Stimulated activated effector memory CD8-positive, alpha-beta T cell treated with anti-CD3 and anti-CD28 coated beads, Interleukin-12 subunit alpha, Interleukin-12 subunit beta, amount 100 ng/mL, for 72 hours (primary cell): ENCODE measurements at places on chromosomes 1 and 21.

GRCh38 chr1:220873868-220874655, 5.2 kb upstream of the HLX start:
- DNase-seq = no peak

DNA sequence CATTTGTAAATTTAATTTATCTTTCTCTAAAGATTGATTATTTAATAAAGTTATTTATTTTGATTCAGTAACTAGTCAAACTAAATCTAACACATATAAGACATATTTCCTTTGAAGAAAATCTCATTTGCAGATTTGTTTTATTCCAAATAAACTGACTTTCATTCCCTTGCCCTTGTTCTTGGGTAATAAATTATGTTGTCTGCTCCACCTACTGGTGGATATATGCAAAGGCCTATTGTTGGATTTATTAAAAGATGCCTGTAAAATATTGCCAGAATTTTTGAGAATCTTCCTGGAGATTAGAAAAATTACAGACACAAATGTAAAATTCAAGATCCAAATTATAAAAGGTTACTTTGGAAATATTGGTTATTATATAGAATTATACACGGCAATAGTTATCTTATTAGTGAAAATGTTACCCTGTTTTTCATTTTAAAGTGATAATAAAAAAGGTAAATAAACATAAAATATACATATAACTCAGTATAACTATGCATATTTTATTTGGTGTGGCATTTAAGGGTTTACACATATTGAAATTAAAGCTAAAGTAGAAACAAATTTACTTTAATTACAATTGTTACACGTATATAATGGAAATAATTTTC, 116.1 kb downstream of the SPATA17 start:
- no peak for DNase-seq

GRCh38 chr1:47532921-47533792, 95.3 kb downstream of the FOXD2 start:
- DNase-seq = no peak

GRCh38 chr1:22231995-22232690, 89.2 kb upstream of the WNT4 start:
- DNase-seq = no peak

- DNase-seq = no peak
These were observed 502.2 kb upstream of the PRMT6 start for GRCh38 chr1:106554294-106554693.

DNA sequence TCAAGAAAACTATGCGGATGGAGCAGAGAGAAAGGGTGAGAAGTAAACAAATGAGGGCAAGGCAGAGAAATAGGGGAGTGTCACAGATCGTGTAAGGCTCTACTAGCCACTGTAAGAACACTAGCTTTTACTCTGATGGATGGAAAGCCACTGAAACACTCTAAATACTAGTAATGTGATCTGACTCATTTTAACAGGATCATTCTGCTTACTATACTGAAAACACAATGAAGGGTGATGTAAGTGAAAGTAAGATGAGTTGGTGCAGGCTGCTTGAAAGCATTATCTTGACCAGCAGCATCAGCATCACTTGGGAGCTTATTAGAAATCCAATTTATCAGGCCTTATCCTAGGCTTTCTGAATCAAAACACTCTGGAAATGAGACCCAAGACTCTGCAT, 32.7 kb downstream of the TUT4 start:
- no peak for DNase-seq

DNA sequence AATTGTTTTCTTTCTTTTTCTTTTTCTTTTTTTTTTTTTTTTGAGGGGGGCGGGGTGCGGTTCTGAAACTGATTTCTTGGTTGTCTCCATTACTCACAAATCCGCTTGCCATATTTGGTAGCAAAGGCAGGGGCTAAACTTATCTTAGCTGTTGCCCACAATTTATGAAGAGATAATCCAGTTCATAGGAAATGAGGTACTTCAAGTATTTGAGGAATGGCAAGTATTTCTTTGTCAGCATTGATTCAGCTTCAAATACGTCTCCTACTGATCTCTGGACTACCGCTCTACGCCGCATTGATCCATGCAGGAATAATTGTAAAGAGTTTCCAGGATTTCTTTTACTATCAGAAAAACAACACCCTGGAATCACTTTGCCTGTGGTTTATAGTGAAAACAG, 289.2 kb upstream of the DPYD start:
- no peak for DNase-seq

GRCh38 chr1:159798893-159799292, 3.3 kb upstream of the FCRL6 start:
- DNase-seq = no peak

DNA sequence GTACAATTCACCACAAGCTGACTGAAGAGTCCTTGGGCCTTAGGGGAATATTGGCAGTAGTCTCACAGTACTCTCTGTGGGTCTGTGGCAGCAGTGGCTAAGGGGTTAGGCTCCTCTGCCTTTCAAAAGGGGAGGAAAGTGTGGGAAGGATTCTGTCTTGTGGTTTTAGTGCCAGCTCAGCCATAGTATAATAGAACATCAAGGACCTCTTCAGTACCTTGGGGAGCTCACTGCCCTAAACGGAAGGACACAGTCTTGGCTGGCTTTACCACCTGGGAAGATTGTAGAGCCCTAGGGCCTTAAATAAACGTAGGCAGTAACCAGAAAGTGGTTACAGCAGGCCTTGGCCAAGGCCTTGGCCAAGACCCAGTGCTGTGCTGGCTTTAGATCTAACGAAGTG, 265.7 kb downstream of the COL11A1 start:
- no peak for DNase-seq

- no peak for DNase-seq
These were observed 7.9 kb downstream of the MYBPHL start for GRCh38 chr1:109298666-109299557.

- DNase-seq = no peak
These were observed 34.0 kb downstream of the MACF1 start for GRCh38 chr1:39238476-39238875.

- no peak for DNase-seq
These were observed 10.0 kb upstream of the MORC3 start for GRCh38 chr21:36310016-36310415.

- no peak for DNase-seq
These were observed 3.8 kb upstream of the LCE3A start for GRCh38 chr1:152626744-152627143.

GRCh38 chr1:245062741-245063305, 92.0 kb upstream of the KIF26B start:
- DNase-seq = no peak

DNA sequence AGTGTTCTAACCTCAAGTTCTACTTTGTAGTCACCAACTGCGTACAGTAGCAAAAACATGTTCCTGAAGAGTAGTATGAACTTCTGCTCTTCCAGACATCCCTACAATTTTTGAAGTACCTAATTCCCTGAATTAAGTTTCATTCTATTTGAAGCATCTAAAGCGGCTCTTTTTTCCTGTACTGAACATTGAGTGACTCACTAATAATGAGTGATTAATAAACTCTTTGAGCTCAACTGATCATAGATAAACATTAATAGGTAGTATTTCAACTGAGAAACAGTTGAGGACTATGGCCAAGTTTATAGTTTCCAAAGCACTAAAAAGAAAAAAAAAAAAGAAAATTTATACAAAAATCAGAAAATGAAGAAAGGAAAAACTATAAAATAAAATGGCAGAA, 683.1 kb downstream of the LTN1 start:
- no peak for DNase-seq

GRCh38 chr21:34744801-34745200, 76.0 kb downstream of the CLIC6 start:
- no peak for DNase-seq
